NCI-H460 (cell line): ENCODE measurements at places on chromosomes 4 and X. TPM values are rescaled to one million over a fixed set of nuclear protein-coding genes. Genes with fewer than 3 reads are reported as not detected.

Gene GAGE12H
- not detected in 2 replicates for total RNA-seq

Gene MGAT4D
- not detected in 2 replicates for total RNA-seq

Gene SGMS2
- 24.3 and 26.7 TPM in 2 replicates for total RNA-seq

Gene SMPX
- total RNA-seq = 0.52 TPM in 1 of 2 replicates, not detected in the other

Gene MAGEA2
- not detected in 2 replicates for total RNA-seq

Gene APBB2
- total RNA-seq = 32.2 and 34.4 TPM in 2 replicates

Gene LONRF3
- total RNA-seq = 9.1 and 11.8 TPM in 2 replicates

Gene SPIN2A
- total RNA-seq = 0.35 TPM in 1 of 2 replicates, not detected in the other

Gene TNIP3
- 1.1 and 4.2 TPM in 2 replicates for total RNA-seq

- no peak for DNase-seq
These were observed 25.4 kb downstream of the C4orf17 start for GRCh38 chr4:99536271-99536670.

GRCh38 chr4:155889031-155889793 is 14.3 kb upstream of the TDO2 start:
- DNase-seq = no peak

GRCh38 chrX:42602136-42602535 is 175.8 kb downstream of the PPP1R2C start:
- no peak for DNase-seq

- DNase-seq = no peak
These were observed 12.5 kb downstream of the KLHL15 start for GRCh38 chrX:24014388-24015018.

DNA sequence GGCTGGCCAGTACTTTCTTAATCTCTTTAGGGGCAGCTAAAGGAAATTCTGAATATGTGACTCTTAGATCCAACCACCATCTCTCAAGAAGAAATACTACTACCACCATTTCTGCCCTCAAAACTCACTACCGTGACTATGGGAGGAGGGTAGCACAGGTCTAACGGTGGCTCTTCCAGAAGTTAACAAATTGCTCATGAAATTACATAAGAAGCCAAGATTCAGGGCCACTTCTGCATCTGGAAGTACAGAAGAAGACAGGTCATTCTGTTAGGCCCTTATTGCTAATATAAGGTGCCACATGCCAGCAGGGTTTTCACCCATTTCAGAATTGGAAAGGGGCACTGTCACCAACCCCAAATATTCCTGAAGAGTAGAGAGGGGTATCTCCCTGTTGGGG is 19.6 kb upstream of the NKRF start:
- no peak for DNase-seq

- DNase-seq = no peak
These were observed 15.2 kb downstream of the GUCY1B1 start for GRCh38 chr4:155774033-155774432.

GRCh38 chrX:133661962-133662839 is 246.9 kb upstream of the GPC4 start:
- DNase-seq = no peak

DNA sequence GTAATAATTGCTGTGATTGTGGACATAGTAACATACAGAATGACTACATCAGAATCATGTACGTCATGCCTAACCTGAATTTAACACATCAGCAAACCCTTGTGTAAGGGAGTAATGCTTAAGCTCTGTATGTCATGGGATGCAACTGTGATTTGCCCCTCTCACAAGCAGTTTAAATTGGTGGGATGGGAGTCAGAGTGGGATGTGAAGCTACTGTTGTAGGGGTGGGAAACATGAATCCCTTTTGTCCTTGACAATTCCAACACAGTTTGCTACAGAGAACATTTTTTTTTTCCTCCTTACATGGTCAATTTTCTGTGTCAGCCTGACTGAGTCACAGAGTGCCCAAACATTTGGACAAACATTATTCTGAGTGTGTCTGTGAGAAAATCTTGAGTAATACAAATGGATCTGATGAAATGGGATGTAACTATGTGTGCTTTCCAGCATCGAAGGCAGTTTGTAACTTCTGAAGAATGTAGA is 392.8 kb downstream of the GPM6A start:
- peak; percentile 91 for DNase-seq

DNA sequence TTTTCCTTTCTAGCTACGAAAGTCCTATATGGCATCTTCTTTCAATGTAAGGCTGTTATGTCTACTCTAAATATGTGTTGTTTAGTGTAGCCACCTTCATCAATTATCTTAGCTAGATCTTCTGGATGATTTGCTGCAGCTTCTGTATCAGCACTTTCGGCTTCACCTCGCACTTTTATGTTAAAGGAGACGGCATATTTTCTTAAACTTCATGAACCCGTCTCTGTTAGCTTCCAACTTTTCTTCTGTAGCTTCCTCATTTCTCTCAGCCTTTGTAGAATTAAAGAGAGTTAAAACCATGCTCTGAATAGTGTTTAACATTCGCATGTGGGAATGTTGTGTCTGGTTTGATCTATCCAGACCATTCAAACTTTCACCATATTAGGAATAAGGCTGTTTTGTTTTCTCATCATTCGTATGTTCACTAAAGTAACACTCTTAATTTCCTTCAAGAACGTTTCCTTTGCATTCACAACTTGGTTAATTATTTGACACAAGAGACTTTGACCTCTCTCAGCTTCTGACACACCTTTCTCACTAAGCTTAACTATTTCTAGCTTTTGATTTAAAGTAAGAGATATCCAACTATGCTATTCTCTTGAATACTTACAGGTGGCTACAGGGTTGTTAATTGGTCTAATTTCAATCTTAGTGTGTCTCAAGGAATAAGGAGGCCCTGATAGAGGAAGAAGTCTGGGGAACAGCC is 476.8 kb downstream of the GABRG1 start:
- no peak for DNase-seq
